ENCODE measurements at places on chromosomes 1 and 21.

DNA sequence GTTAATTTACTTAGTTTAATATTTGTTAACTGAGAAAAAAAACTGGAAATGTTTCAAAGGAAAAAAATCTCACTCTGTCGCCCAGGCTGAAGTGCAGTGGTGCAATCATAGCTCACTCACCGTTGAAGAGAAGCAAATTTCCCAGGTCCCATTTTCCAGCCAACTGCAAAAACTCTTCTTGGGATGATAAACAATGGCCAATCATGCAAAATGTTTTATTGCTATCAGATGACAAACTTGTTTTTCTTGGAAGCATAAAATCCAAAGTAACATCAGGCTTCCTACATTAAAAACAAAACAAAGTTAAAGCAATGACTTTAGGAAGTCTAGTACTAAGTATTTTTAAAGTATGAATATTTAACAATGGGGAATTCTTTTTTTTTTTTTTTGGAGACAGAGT lies 84.9 kb downstream of the LYST start:
- DNase-seq = no peak

DNA sequence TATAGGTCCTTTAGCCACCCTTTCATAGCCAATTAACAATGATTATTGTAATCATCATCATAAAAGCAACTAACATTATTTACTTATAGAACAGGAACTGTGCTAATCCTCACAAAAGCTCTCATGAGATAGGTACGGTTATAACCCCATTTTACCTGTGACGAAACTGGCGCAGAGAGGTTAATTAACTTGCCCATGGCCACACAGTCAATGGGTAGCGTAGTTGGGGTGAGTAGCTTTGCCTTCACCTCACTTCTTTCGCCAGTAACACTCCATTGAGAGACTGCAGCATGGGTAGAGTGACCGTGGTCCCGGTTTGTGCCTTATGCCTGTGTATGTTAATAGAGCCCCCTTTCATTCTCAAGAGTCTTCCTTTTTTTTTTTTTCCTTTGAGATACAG lies 10.3 kb downstream of the NIPAL3 start:
- no peak for DNase-seq

- DNase-seq = no peak
These were observed 22.1 kb upstream of the ATF3 start for GRCh38 chr1:212586206-212587015.

- DNase-seq = no peak
These were observed 313.4 kb downstream of the SPATA17 start for GRCh38 chr1:217944550-217944949.

GRCh38 chr1:224253721-224254120 lies 70.7 kb downstream of the DEGS1 start:
- no peak for DNase-seq

DNA sequence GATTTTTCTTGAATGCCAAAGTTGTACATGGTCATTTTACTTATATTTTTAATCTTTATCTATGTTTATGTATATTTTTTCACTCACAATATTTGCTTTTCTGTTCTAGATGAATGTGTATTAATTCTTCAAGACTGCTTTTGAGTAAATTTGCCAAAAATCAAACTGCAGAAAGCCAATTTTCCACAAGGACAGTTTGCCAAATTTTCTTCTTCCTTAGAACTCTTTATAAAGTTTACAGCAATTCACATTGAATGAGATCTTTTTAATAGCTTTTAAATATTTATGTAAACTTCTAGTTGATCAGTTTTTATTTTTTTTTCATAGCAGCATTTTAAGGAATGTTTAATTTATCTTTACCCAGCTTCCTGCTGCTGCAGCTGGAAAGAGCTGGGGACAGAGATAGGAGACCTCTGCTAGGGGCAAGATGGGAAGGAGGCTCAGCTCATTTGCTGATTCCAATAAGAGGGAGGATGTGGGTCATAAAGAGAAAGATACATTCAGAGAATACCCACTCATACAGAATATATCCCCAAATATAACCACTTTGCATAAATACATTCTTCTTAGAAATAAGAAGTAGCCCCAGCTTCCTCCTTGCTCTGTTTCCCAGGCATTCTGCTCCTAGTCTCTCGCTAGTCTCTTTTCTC lies 93.0 kb downstream of the ODF2L start:
- no peak for DNase-seq

DNA sequence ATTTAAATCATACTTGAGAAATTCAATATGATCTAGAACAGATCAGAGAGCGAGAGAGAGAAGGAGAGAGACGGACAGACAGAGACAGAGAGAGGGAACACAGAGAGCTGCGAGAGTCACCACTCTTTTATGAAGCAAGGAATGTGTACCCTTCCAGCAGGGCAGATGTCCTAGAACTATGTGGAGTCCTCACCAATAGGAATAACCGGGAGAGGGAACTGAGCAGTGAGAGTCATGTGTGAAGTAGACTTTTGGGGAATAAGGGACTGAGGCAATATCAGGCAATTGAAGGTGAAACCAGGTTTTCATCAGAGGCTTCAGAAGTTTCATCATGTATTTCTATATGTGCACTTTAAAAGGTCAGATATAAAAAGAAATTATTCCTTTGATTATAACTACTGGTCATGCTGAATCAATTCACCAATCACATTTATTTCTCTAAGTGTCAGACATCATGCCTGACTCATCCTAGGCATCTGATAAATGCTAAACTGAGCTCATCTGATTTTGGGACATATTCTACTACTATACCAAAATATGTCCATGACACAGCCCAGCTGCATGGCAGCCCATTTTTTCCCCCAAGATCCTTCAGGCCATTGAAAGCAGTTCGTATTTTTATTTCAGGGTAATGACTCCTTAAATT lies 22.4 kb downstream of the VTCN1 start:
- DNase-seq = no peak

GRCh38 chr1:231949277-231950091 lies 322.9 kb downstream of the DISC1 start:
- no peak for DNase-seq

DNA sequence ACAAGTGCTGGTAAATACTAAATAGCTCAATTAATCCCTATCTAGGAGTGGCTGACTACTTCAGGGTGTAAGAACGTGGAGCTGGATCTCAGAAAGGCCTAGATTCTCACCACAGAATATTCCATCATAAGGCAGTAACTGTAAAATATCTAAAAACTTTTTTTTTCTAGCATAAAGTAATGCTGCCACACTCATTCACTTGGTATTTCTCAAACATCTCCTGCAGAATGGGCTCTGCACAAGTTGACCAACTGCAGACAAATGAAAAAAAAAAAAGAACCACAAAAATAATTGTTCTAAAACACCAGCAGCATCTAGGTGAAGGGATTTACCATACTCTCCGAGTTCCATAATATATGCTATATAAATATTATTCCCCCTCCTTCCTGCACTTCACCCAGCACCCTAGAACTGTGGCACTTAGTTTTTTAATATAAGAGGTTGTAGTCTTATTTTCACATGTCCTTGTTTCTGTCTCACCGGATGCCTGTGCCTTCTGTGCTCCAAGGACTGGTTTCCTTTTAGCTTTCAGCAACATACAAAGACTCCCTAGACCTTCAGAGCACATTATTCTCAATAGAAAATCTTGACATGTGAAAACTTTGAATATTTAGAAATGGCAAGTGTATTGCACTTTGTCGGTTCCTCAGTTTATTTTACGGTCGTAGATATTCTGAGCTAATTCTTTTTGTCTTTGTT lies 8.9 kb downstream of the VSIG8 start:
- no peak for DNase-seq

DNA sequence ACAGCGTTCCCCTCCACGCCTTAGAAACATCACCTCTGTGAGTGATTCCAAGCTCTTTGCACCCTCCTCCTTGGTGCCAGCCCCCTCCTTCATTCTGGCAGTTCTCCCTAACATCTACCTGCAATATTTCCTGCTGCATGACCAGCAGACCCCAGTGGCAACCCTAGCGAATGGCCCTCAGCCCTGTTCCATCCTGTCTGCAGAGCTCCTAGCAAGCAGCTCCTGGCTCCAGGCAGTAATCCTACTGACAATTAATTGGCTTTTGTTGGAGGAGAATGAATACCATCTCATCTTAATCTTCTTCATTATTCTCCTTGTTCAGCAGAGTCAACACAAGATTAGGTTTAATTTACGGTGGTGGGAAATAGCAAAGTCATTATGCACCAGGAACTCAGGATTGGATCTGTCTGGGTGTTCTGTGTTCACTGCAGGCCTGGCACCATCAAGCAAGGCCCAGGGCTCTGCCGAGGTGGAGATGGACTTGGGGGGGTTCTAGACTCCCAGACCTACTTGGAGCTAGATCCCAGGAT lies 12.4 kb downstream of the FBXO2 start:
- no peak for DNase-seq

DNA sequence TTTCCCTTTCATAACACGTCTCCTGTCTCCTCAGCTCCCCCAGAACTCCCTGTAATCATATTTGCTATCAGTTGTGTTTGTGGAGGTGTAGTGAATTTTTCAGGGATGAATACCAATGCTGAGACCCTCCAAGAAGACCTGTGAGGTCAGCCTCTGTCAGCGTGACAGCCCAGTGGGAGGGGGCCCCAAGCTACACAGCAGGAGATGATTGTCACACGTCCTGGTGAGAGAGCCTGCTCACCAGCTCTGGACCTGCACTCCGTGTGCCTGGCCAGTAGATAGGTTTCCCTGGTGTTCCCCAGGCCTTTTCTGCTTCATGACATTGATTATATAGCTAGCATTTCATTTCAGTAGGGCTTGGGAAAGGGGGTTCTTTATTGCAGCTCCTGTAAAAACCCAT lies 421.5 kb downstream of the KIF26B start:
- DNase-seq = no peak

DNA sequence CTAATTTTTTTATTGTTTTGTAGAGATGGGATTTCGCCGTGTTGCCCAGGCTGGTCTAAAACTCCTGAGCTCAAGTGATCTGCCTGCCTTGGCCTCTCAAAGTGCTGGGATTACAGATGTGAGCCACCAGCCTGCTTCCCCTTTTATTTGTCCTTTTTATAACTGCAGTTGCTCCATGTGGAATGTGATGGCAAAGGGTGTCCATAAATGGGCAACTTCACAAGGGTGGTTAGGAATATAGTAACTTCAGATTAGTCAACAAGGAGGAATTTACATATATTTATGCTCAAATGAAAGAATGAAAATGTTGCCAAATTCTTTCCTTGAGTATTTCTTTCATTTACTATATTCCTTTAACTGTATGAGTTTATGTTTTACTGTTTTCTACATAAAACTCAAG lies 182.9 kb downstream of the BACH1 start:
- DNase-seq = no peak

DNA sequence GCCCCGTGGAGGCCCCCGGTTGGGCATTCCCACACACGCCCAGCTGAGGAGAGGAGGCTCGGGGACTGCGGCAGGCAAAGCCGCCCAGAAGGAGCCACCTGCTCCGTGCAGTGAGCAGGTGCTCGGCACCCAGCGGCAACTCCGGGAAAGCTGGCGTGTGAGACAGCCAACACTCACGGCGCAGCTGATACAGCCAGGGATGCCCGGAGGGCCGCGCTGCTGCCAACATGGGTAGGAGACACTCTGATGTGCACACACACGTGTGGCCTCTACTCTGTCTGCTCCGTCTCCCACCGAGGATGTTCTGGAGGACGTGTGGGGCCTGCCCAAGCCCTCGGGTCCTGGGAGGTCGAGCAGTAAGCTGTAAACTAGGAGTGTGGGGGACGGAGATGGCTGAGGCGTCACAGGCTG lies 12.9 kb downstream of the MORN1 start:
- DNase-seq = no peak

DNA sequence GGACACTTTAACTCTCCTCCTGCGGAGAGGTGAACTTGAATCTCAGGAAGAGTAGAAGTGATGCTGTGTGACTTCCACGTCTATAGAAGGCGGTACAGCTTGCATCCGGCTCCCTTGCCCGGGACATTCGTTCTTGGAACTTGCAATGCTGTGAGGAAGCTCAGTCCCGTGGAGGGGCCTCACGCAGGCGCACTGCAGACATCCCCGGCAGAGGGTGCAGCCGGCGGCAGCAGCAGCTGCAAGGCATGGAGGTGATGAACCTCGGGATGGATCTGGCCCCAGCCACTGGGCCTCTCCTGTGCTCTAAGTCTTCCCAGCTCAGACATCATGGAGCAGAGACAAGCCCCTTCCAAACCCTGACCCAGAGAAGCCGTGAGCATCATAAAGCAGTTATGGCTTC lies 61.8 kb upstream of the SOD1 start:
- DNase-seq = no peak

All from activated CD4-positive, alpha-beta T cell treated with anti-CD3 and anti-CD28 coated beads, Interleukin-2, Interleukin-6, amounts not matched to agents 100 ng/mL and 50 ng/mL, durations not matched to agents 16 hours and 8 hours (primary cell).